ENCODE measurements at places on chromosomes 6 and 20.

GRCh38 chr6:87658516-87658915 is 43.5 kb downstream of the AKIRIN2 start:
- DNase-seq, result no peak

DNA sequence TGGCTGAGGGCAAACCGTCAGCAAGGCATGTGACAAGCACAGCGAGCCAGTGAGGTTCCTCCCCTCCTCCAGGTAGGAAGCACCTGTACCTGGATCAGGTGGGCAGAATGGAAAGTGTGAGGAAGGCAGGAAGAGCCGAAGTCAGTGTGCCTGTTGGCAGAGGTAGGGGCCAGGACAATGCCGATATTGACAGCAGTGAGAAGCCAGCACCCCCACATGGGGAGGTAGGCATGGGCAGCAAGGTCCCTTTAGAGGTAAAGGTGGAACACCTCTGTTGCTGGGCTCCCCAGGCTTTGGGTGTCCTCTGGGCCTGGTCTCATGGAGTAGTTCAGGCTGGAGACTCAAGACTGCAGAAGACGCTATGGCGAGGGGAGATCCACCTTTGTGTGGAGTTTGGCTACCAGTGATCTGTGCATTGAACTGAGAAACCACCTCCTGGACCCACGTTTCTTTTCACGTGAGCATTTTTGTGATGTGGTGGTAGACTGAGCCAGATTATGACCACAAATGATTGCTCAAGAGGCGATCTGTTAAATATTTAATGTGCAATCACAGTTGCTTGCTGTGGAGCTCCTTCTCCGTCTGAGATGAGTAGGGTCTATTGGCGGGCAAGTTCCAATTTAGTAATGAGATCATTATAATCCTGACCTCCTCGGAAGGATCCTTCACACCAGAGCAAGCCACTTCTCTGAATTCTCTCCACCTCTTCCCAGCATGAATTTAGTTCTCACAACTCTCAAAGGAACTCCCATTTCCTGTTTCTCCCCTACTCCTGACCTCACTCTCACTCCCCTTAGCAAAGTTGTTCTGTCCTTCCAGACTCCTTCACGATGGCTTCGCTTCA is 174.8 kb downstream of the CDH26 start:
- DNase-seq, result no peak

GRCh38 chr6:3442431-3443220 is 14.2 kb downstream of the SLC22A23 start:
- no peak for DNase-seq

- DNase-seq, result no peak
These were observed 194.6 kb downstream of the DLL1 start for GRCh38 chr6:170096191-170096802.

DNA sequence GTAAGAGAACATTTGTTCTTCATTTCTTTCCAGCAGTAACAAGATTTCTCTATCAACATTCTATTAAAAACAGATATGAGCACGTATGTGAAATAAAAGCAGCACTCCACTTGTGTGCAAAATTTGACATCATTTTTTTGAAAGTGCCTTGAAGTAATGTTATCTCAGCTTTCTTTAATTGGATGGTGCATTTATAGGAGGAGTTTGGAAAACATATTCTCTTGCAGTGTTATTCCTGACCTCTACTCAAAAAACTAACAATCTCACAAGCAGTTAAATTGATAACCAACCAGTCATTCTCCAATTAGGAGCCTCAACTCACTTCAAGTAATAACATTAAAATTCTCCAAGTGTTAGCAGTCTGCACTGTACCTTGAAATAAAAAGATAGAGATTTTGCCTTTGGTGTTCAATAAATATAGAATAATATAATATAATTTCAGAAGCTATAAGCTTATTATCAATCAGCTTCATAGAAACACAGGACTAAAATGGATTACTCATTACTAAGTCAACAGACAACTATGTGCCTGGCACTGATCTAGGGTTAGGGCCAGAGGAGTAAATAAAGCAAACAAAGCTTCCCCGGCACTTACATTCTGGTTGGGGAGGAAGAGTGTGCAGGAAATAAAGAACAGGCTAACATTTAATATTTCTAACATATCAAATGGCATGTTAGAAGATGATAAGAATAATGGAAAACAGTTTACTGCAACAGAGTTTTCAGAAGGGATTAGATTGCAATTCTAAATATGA is 149.0 kb upstream of the SGK1 start:
- no peak for DNase-seq

GRCh38 chr6:144718431-144718830 is 433.3 kb downstream of the UTRN start:
- DNase-seq, result no peak

GRCh38 chr20:62830251-62830650 is 13.4 kb downstream of the COL9A3 start:
- DNase-seq, result no peak

DNA sequence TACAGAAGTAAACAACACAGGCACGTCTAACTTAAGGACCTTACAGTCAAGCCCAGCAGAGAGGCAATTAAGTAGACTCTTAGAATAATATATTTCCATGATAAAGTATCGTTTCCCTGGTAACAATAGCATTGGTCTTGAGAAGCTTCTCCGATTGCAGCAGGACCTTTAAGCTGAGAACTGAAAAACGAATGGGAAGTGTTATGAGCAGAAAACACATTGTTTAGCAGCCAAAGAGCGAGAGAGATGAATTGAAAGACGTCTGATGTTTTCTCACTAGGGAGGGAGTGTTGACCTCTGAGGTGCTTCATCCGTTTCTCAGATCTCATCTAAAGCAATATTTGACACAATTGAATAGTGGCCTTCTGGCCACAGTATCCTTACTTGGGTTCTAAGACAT is 855 bp downstream of the BYSL start:
- no peak for DNase-seq

Data from smooth muscle cell of the brain vasculature (primary cell).